ENCODE measurements at places on chromosomes 7 and 10.

DNA sequence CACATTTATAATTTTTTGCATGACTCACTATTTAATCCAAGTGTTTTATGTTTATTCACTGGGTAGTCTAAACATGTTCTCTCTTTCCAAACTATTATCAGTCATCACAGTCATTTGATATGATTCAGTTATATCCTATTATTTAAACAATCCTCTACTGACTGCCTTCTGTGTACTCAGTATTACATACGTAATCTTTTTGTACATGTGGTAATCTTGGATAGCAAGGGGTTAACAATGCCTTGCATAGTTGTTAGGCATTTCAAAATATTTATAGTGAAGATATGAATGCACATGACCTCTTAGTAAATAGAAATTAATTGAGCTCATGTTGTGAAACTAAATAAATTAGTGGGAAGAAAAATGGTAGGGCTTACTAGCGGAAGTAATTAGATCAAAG, 379.4 kb upstream of the KIAA1217 start:
- no peak for DNase-seq

DNA sequence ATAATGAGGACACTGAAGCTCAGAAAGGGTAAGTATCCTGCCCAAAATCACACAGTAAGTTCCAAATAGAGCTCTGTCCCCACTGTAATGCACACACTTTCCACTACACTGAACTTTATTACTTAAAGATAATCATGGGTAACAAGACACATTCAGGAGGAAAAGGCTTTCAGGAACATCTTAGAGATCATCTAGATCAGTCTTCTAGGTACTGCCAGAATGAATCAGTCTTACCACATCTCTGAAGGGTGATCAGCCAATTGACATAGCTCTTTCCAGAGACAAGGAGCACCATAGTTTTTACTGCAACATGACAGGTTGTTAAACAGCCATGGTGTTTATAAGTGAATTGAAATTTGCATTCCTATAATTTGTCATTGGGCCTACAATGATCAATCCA, 5.4 kb upstream of the HERPUD2 start:
- no peak for DNase-seq

DNA sequence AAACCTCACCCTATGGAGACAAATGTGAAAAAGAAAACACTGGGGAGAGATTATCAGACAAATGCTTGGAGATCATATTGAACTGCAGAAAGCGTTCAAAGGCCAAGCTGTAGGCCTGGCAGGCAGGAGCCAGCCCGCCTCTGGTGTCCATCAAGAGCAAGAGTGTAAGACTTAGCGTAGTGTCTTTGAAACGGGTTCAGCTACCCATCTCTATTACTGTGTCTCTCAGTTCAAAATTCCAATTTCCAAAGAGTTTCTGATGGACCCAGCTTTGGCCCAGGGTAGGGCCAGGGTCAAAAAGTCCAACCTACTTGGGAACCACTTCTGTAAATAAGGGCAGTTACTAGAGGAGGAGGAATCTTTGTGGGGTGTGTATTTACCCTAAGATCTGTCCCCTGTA, 45.4 kb upstream of the HBP1 start:
- DNase-seq, result no peak

DNA sequence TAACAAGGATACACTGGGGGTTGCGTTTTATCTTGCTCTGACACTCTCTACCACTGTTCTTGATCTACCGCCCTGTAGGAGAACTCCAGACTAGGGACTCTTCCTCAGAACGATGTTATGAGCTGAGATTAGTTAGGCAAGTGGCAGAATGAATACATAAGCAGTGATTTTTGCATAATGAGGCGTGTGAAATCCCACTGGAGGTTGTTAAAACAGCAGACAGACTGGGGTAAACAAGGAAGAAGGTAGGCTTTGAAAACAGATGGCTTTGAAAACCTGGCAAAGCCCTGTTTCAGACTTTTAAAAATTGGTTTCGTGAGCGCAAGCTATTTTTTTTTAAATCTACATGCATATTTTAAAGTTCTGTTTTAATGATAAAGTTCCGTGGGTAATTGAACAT, 785.2 kb downstream of the TYW1 start:
- DNase-seq, result no peak

DNA sequence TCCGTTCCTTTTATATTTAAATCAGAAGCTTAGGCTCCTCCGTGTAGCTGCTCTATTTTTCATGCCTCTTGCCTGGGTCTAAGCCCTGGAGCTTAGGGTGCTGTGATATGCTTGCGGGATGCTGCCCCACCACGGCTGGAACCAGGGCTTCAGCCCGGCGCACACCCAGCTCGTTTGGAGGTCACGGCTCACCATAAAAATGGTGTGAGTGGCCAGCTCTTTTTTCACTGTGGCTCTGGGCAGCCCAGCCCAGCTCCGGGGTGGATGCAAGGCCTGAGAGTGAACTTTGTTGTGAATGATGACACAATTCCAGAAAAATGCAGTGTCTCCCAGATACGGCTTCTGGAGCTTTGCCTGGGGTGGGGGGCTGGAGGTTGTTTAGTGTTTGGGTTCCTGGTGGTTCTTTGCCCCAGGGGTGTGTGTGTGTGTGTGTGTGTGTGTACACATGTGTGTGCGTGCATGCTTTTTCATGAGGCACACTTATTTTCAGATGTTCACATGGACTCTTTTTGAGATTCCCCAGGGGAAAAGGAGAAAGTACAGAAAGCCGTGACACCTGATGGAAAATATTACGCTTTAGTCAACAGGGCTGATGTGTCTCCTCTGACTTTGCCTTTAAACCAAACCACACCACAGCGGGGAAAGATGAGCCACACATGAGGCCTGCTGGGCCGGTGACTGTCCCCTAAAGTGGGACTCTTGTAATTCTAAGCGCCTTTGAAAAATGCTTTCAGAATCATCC, 46.2 kb downstream of the GRK5 start:
- no peak for DNase-seq

DNA sequence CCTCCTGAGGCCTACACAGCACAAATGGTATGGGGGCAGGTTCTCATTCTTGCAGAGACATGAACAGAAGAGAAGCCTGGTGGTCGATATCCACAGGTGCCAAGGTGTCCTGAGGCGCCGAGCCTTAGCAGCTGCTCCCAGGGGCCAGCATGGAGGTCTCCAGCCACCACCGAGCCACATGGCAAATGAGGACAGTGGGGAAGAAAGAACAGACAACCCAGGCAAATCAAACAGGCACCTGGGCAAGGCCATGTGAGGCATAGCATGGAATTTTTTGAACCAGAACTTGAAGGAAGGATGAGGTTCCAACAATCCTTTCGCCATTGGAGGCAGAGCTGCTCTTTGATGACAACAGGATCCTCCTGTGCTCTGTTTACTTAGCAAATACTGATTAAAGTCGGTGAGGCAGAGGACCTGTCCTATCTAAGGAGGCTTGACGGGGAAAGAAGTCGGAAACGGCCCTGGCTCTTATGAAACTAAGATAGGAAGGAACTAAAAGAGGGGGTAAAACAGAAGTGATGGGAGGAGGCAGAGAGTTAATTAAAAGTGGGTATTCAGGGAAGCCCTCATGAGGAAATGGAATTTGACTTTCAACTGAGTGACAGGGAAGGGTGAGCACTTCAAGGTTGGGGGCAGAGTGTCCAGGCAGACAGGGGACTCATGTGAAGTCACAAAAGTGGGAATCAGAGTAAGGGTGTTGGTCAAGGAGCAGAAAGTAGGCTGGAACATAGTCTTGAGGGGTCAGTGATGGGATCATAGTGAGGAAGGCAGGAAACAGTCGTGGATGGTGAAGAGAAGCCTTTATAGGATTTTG, 8.6 kb upstream of the CALML3 start:
- DNase-seq, result no peak

DNA sequence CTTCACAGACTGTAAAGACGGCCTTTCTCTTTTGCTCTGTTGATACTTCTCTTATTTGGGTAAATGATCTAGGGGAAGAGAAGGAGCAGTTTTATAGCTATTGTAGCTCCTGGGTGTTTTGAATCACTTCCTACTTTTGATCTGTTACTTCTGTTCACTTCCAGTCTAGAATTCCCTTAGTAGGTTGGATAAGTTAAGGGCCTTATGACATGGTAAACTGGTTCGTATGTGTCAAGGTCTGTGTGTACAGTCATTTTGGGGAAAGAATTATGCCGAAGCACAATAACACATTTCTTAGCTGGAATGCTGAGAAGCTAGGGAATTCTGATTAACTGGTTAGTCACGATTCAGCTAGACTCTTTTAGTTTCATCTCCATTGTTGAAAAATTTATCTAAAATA, 8.1 kb downstream of the DENND10 start:
- no peak for DNase-seq

- DNase-seq, result no peak
Measured at GRCh38 chr10:28984431-28984830, 304.4 kb upstream of the LYZL1 start.

- no peak for DNase-seq
Measured at GRCh38 chr7:49774459-49775064, 1.1 kb downstream of the VWC2 start.

DNA sequence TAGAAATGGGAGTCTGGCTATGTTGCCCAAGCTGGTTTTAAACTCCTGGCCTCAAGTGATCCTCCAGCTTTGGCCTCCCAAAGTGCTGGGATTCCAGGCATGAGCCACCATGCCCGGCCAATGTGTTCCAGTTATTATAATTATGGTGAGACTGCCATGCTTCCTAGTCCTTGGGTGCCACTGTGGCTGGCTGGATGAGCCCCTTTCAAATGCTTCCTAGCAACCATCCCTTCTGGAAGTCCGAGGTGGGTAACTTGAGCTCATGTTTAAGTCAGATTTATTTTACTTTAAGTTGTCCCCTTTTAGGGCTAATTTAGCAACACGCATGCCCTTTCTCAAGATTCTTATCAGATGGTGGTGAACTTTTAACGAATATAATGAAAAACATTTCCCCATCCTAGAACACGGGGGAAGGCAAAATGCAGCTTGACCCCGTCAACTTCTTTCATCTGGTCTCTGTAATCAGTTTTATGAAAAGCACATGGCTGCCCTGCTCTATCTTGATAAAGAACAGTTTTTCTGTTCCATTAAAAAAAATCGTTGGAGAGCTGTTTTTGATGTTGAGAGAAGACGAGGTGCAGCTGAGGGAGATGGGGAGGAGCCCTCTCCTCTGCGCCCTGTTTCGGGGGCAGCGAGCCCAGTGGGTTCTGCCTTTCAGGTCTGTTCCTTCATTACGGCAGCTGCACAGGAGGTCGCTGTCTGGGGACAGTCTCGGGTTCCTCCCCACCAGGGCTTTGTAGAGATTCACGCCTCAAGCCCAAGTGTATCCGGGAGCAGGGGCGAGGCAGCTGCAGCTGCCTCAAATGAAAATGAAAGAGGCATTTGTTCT, 61.0 kb upstream of the MKI67 start:
- no peak for DNase-seq

DNA sequence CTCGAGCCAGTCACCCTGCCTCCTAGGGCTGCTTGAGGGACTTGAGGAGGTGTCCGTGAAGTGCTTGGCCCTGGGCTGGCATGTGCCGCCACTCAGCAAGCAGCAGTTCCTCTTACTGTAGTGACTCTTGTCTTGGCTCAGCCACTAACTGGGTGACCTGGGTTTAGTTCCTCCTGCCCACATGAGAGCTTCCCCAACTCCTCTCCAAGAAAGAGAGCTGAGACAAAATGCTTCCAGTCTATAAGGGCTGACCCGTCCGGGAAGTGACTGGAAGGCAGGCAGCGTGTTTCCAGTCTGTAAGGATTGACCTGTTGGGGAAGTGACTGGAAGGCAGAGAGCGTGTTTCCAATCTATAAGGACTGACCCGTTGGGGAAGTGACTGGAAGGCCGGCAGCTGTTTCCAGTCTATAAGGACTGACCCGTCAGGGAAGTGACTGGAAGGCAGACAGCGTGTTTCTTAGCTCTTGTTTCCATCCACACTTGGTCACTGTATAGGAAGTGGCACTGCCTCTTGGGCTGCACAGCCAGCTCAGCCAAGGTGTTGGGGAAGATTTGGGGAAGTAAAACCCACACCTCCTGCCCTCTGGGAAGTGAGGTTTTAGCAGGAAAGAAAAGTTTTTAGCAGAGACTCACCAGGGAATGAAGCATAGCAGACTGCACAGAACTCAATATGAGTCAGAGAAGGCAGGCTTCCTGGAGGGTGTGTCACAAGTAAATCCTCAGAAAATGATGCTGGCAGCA, 53.3 kb upstream of the PPIF start:
- no peak for DNase-seq

- no peak for DNase-seq
Measured at GRCh38 chr7:55574051-55574717, 1.9 kb upstream of the VOPP1 start.

DNA sequence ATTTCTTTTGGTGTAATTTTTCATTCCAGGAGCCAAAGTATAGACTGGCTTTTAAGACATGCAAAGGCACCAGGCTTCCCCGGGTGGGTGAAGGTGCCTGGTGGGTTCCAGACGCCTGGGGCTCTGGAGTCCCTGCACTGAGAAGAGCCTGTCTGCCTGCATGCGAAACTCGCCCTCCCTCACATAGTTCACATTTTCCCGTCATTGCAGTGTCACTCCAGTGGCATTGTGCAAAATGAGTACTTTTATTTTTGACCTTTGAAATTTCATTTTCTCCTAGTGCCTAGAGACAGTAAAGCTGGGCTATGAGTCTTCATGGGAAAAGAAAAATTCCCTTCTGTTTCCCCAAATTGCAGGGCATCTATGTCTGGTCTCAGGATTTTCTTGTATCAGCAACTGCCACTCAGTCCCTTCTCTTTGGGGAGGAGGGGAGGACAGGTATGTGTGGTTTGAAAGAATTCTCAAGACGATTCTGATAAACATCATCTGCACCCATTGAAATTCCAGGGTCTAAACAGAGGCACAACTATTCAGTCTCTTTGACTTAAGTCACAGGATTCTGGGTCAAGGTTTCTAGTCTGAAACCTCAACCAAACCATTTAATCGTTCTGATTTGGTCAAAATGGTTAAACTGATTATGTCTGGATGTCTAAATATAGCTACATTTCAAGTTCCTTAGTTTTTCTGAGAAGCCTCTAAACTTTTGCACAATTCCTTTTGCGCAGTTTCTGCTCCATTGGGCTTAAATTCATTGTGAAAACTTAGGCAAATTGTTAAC, 107.8 kb downstream of the CYP26A1 start:
- no peak for DNase-seq

- no peak for DNase-seq
Measured at GRCh38 chr7:153698046-153698445, 354.2 kb upstream of the DPP6 start.

- no peak for DNase-seq
Measured at GRCh38 chr10:132289439-132289838, 18.3 kb downstream of the STK32C start.

GRCh38 chr7:139772115-139772514, 5.7 kb downstream of the HIPK2 start:
- no peak for DNase-seq

DNA sequence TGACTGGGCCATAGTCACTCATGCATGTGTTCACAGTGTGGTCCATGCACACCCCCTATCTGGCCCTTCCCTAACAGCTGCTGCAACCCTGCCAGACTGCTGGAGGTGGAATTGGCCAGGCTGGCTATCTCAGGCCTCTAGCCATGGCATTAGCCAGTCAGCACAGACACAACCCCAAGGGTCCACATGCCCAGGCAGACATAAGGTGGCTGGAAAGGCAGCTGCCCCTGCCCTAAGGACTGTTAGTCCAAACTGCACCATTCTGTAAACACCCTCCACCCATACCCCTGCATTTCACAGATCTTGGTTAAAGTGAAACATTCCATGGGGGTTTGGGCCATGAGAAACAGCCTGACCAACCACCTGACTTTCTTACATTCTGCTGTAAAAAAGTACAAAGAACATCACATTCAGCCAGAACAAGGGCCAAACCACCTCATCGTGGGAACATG, 137.4 kb upstream of the KCNMA1 start:
- no peak for DNase-seq

- DNase-seq, result no peak
Measured at GRCh38 chr10:102670065-102670670, 25.9 kb downstream of the TRIM8 start.

GRCh38 chr7:20199015-20199737, 18.0 kb downstream of the MACC1 start:
- DNase-seq, result no peak
